ENCODE measurements at places on chromosomes 2 and 18.

GRCh38 chr18:36697905-36698304 lies 130.9 kb downstream of the TPGS2 start:
- DNase-seq: peak; percentile 81

- DNase-seq: no peak
These were observed 667.2 kb downstream of the ZEB2 start for GRCh38 chr2:143852759-143853158.

- DNase-seq: peak; percentile 25
These were observed 19.8 kb downstream of the ARL5A start for GRCh38 chr2:151808258-151809072.

GRCh38 chr2:96102596-96103186 lies 13.7 kb downstream of the ADRA2B start:
- no peak for DNase-seq

DNA sequence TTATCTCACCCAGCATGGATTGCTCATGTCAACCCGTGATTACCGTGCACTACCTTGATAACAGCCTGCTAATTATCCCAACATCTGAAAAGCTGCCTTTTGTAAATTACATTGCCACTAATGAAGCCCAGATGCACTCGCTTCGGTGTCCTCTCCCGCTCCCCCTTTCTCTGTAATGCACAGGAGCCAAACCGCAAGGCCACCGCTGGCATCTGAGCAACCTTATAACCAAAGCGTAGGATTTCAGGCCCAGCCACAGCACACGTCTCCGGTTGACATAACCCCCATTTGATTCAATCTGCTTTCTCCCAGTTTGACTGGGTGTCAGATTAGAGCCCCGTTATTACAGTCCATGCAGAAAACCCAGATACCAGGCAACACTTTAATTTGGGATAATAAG lies 341.2 kb downstream of the ALK start:
- DNase-seq: no peak

- no peak for DNase-seq
These were observed 12.3 kb downstream of the B3GNT2 start for GRCh38 chr2:62208074-62208757.

GRCh38 chr18:44514106-44514505 lies 166.6 kb upstream of the SETBP1 start:
- no peak for DNase-seq

DNA sequence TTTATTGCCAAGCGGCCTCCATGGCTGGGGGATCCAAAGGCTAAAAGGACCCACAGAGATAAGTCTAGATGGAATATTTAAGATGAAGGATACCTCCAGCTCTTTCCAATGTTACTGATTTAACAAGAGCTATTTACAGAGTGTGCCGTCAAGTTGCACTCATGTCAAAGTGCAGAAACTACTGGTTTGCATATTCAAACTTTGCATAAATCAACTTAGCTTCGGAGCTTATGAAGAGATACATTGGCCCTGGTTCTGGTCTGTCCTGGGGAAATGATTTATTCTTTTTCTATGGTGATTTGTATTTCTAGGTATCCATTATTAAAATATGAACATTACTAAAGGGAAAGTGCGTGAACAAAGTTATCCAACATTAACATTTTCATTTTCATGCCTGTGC lies 14.4 kb upstream of the MYO5B start:
- no peak for DNase-seq

DNA sequence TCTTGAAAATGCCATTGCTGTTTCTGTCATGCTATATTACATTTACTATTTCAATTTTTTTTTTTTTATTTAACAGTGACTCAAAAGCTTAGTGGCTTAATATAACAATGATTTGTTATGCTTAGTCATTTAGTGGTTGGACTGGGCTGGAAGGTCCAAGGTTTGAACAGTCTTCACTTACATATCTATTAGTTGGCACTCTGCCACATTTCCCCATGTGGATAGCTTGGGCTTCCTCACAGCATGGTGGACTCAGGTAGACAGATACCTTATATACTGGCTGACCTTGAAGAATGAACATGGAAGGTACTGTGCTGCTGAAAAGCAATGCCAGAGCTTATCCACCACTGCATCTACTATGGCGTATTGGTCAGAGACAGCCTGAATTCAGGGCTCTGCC lies 909.5 kb upstream of the SOX11 start:
- DNase-seq: no peak

- no peak for DNase-seq
These were observed 50.5 kb downstream of the DYSF start for GRCh38 chr2:71503837-71504236.

DNA sequence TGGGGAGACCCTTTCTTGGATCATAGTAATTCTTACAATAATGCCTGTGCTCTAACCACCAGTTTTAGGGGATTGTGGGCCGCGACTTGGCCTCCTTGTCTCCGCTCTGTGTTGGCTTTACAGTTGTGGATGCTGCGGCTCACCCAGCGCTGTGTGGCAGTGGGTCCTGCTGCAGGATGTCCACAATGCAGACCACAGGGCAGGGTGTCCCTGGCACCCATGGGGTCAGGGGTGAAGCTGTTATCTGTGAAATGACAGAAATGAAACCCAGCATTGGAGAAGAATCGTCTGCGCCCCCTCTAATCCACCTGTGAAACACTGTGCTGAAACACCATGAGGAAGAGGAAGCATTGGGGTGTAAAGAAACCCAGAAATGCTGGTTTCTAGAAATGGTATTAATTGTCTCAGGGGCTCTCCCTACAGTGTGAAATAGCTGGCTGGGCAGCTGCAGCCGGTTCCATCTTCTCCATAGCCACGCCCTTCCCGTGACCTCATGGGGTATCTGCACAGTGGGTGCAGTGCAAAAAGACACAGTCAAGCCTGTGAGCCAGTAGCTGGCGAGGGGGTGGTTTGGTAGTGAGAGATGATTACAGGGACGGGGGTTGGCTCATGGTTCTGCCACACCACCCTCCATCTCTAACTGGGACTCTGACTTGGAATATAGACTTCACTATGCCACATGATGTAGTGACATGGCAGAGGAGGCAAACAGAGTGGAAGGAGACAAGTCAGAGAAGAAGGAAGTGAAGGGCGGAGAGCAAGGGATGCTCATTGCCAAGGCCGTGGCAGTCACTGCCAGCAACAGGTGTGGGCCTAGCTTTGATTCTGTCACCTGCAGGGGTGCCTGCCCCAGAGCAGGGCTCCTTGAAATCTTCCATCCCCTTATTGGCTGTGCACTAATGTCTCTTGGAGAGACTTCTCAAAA lies 16.2 kb downstream of the INPP4A start:
- DNase-seq: no peak

DNA sequence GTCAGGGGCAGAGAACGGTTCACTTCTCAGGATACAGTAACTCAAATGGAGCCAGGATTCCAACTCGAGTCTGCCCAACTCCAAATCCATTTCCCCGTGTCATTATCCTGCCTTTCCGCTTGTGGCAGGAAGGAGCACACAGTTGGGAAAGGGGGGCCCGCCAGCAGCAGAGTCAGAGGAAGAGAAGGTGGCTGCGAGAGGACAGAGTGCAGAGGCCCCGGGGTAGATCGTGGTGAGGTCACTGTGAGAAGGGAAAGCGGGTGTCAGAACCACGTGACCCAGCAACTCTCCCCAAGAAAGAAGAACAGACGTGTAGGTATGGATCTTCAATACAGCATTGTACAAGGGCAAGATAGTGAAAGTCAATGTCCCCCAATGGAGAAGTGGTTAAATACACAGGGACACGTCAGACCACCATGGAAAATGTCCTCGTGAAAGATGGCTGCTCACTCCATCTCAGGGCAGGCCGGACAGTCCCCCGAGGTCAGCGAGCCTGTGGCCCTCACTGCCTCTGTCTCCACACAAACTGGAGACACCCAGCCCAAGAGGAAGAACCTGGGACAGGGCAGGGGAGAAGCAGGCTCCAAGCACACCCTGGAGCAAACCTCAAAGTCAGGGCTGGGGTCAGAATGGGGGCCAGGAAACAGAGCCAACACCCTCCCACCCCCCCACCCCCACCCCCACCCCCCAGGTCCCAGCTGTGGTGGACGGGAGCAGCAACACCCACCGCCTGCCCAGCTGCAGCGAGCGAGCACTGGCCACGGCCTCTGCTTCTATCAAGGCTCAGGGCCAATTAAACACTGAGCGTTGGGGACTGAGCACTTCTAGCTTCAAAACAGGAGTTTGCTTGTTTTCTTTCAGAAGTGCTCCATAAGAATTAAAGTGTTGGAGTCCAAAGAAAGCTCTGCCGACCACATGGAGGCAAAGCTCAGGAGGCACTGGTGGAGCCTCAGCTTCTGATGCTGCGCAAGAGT lies 92.7 kb downstream of the EIPR1 start:
- no peak for DNase-seq

- no peak for DNase-seq
These were observed 7.2 kb upstream of the TAF1B start for GRCh38 chr2:9836074-9836473.

DNA sequence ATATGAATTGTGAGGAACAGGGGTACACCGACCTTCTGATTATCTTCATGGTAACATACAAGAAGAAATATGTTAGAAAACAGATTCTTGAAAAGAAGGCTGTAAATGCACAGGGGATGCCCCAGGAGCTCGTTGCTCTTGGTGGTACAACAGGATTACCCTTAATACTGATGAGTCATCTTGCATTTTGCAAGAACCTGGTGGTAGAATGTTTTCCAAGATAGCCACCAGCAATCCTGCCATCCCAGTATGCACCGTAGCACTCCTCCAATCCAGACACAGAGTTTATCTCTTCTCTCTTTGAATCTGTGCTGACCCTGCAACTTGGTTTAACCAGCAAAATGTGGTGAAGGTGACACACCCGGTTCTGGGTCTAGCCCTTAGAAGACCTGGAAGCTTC lies 238.3 kb downstream of the EN1 start:
- DNase-seq: no peak

GRCh38 chr2:112528541-112528940 lies 13.7 kb upstream of the POLR1B start:
- DNase-seq: no peak

- DNase-seq: peak; percentile 39
These were observed 84.5 kb upstream of the TLK1 start for GRCh38 chr2:171244970-171245782.

DNA sequence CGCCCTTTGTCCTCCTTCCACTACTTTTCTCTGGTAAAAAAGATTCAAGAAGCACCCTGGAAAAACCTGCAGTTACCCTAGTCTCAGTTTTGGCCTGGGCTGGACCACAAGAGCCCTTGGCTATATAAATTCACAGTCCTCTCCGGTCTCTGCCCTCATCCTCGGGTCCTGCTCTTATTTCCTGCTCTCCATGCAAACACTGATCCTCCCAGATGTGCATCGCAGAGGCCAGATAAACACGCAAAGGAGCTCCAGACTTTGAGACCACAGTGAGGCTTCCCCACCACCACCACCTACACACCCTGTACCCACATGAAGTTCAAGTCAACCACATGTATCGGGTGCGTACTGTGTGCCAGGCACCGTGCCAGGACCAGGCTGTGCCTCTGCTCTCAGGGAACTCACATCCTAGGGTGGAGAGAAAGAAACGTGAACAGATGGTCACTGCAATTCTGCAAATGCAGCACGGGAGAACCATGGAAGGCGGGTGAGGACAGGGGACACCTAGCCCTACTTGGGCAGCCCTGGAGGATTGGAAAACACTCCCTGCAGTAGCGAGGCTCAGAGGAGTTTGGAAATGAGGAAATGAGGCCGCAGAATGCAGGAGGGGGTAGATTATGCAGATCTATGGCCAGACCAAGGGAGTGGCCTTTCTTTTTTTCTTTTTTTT lies 7.4 kb downstream of the CTDSP1 start:
- peak; percentile 31 for DNase-seq

GRCh38 chr2:204313256-204313655 lies 232.0 kb upstream of the PARD3B start:
- DNase-seq: no peak

GRCh38 chr2:213923543-213923942 lies 487.3 kb upstream of the VWC2L start:
- no peak for DNase-seq

GRCh38 chr2:100683231-100683630 lies 120.4 kb downstream of the PDCL3 start:
- DNase-seq: no peak

DNA sequence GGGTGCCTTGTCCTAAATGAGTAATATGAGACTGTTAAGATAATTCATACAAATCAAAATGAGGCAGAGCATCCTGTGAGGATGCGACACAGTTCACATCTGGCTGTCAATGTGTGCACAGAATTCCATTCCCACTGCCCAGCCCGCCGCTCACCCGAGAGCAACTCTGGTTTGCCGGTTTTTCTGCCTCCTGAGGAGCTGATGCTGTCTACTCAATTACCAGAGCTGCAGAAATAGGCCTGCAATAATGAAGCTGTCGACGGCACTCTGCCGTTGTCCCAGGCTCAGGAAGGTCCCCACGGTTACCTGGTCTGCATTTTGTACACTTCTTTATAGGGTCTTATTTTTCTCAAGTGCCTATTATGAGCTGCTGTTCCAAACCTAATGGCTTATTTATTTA lies 55.7 kb upstream of the LYPD1 start:
- DNase-seq: no peak

DNA sequence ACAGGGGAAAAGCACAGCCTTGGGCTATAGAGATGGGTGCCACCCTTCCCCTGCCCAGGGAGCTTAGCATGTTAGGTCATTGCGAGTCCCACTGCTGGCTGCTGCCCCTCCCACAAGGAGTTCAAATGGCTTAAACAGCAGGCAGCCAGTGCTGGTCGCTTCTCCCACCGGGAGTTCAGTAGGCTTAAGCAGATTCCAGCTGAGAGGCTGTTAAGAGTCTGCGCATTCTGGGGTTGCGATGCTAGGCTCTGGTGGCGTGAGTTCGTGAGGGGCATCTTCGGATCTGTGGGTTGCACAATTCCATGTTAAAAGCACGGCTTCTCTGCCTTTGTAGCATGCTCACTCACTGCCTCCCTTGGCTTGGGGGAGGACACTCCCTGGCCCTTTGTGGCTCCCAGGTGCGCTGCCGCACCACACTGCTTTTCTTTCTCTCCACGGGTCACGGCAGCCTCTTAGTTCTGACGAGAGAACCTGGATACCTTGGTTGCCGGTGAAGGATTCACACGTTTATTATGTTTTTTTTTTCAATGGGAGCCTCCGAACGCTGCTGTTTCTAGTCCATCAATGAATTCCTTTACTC lies 93.2 kb downstream of the UNC80 start:
- DNase-seq: no peak

- DNase-seq: no peak
These were observed 211.6 kb downstream of the EN1 start for GRCh38 chr2:118635891-118636290.

GRCh38 chr2:177212106-177212890 lies at the start of gene HNRNPA3:
Gene HNRNPA3, plus strand, starts transcription at chr2:177212794. Its CDS starts 6 bp downstream, at chr2:177212800.
- peak; percentile 98 for DNase-seq

DNA sequence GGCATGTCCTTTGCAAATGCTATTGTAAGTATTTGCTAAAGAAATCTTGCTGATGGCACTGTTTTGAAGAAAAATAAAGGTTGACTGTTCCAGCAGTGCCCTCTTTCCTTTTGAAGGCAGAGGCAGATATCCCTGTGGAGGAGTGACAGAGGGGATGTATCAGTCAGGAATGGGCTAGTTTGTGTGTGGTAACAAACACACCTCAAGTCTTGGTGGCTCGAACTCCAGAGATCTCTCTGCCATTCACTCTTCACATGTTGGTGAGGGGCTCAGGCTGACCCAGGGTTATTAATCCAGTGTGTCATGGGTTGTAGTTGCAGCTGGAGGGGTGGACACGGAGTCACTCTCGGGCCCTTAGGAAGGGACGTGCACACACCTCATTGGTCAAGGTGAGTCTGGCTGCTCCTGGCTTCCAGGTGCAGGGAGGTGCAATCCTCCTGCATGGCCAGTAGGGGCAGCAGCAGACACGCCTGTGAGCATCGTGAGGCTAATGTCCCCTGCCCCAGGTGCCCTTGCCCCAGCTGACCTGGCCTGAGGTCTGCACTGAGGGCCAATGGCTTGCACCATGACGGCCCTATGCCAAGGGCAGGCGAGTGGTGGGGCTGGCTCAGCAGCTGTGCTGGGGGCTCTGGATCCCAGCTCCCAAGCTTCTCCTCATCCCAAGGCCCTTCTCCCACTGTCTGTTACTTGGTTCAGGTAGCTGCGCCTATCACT lies 146.5 kb downstream of the ASB1 start:
- no peak for DNase-seq

Data from HFFc6 (cell line).